ENCODE measurements at places on chromosomes 2 and 18. TPM values are rescaled to one million over a fixed set of nuclear protein-coding genes. Genes with fewer than 3 reads are reported as not detected.

MC5R gene
- total RNA-seq: not detected

ESPNL gene
- not detected for total RNA-seq

SETBP1 gene
- total RNA-seq: 9.3 TPM

MLPH gene
- total RNA-seq: not detected

ELOA2 gene
- total RNA-seq: not detected

RAB6C gene
- total RNA-seq: not detected

GPAT2 gene
- 18.3 TPM for total RNA-seq

NCKAP1 gene
- total RNA-seq: 195 TPM

ABCG8 gene
- not detected for total RNA-seq

PKDCC gene
- total RNA-seq: 3.9 TPM

EFEMP1 gene
- total RNA-seq: 6,170 TPM

WDR43 gene
- 108 TPM for total RNA-seq
